NCI-H2081 treated with DMSO at 0.1 percent for 48 hours (cell line): ENCODE measurements at places on chromosomes 2 and 18.

GRCh38 chr2:137123226-137123625 lies 357.9 kb downstream of the THSD7B start:
- no peak for DNase-seq

GRCh38 chr2:127106457-127106990 lies 430 bp downstream of the BIN1 start:
- DNase-seq, result no peak

- DNase-seq, result no peak
These were observed 145.2 kb downstream of the MGAT5 start for GRCh38 chr2:134399096-134399495.

- peak; percentile 7 for DNase-seq
These were observed 379.7 kb downstream of the PTPRM start for GRCh38 chr18:7946734-7947377.

- no peak for DNase-seq
These were observed 211.0 kb downstream of the TGIF1 start for GRCh38 chr18:3660739-3661515.

DNA sequence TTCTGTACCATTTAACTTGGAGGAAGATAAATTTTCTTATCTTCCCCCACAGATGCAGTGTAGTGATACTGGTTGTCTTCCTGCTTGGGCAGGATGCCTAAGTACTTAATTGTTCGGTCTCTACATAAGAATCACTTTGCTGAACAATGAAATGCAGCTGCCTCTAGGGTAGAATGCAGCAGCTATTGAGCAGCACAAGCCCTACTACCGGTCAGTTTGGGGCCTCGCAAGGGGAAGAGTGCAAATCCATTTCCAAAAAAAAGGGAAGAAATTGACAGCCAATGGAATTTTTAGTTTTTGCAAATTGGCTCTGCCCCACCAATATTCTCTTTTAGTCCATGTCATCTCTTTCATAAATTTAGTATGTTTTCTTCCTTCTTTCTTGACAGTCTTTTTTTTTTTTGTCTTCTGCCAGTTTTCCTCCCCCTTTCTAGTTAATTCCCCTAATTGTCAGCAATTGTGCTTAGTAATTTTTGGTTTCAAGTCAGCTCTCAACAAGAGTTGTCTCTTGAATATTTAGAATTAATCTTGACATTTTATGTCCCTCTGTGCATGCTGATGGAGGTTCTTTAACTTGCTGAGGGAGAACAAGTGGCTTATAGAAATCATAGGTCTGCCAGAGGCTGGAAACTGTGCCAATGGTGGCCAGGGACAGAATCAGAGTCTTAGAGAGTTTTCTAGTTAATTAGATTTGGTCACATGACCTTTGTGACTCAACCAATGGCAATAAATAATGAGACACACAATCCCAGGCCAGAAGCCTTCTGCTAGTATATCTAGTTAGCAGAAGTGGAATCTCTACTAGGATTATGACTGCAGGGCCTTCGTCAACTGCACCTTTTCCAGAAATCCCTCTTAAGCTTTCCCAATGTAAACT lies 270.0 kb downstream of the CTNNA2 start:
- no peak for DNase-seq

GRCh38 chr18:58699551-58699950 lies 28.3 kb downstream of the MALT1 start:
- DNase-seq, result no peak

DNA sequence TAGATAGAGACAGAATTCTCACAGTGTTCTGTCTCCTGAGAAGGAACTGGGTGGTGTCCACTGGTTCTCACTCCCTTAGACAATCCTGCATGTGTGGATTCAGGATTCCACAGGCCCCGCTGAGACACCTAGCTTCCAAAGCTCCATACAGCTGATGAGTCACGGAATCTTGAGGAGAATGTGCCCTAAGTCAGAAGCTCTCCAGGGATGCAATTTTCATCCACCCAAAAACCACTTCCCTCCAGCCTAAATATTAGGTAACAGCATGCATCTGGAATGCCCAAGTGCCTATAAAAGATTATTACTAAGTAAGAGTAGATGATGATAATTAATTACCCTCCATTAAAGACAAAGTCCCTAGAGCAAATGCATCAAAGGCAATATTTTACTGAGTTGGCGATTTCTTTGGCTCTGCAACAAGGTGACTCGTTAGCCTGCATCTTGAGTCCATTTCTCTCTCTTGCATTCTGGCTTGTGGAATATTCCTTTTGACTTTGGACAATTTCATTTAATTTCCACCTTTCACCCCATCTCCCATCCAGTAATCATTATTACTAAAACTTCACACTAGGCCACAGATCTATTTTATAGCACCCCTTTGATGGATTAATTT lies 475.1 kb downstream of the TNS1 start:
- no peak for DNase-seq

- DNase-seq, result no peak
These were observed 865.0 kb upstream of the CDH2 start for GRCh38 chr18:29041976-29042375.

DNA sequence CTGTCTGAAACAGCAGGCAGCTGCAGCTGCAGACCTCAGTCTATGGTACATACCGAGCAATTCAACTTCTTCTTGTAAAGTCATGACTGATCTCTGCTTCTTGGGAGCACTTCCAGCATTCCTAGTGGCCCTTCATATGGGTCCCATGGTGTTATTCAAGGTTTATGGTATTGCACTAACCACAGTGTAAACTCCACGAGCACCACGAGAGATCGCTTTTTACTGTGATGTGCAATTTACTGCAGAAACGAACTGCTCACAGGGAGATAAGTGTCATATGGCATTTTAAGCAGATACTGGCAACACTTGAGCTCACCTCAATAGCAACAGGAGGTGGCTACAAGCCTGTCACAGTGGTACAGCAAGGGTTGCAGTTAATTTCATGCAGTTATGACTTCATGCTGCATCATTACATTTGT lies 38.6 kb upstream of the SH3BP4 start:
- DNase-seq, result no peak

DNA sequence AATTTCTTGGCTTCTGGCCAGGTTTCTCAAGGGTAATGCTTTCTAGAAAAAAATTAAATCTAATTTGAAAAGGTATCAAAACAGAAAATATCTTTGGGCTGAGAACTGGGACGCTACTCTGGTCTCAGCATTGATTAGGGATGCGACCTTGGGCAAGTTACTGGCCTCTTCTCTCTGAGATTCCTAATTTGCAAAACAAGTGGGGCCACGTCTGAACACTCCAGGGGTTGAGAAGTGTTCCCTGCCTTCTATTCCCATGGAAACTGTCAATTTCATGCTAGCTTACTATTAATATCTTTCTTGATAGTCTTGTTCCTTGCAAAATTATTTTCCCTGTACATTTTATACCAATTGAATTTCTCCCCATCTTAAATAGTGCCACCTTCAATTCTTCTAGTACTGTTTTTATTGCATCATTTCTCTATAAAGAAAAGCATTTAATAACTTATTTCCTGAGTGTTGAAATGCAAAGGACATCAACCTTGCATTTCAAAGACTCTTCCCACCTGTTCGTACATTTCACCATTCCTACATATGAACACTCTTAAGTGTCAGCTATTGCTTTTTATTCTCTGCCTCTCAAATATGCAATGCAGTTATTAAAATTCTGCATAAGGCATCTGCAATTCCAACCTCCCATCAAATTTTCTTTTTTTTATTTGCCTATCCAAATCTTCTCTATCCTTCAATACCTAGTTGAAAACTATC lies 118.3 kb upstream of the DSEL start:
- no peak for DNase-seq
